Fibroblast of lung (primary cell): ENCODE measurements at places on chromosomes 2 and 18. TPM values are rescaled to one million over a fixed set of nuclear protein-coding genes. Genes with fewer than 3 reads are reported as not detected.

ADGRF3 gene
- under 0.01 TPM in 1 of 2 replicates, not detected in the other for total RNA-seq

IL1RN gene
- not detected in 2 replicates for total RNA-seq

CCL20 gene
- total RNA-seq, result not detected in 2 replicates

LHCGR gene
- not detected in 2 replicates for total RNA-seq

TDRD15 gene
- total RNA-seq, result not detected in 2 replicates

SLC8A1 gene
- 74.0 and 109 TPM in 2 replicates for total RNA-seq

CMPK2 gene
- total RNA-seq, result 0.26 and 0.33 TPM in 2 replicates

DYNAP gene
- total RNA-seq, result not detected in 2 replicates

DNA sequence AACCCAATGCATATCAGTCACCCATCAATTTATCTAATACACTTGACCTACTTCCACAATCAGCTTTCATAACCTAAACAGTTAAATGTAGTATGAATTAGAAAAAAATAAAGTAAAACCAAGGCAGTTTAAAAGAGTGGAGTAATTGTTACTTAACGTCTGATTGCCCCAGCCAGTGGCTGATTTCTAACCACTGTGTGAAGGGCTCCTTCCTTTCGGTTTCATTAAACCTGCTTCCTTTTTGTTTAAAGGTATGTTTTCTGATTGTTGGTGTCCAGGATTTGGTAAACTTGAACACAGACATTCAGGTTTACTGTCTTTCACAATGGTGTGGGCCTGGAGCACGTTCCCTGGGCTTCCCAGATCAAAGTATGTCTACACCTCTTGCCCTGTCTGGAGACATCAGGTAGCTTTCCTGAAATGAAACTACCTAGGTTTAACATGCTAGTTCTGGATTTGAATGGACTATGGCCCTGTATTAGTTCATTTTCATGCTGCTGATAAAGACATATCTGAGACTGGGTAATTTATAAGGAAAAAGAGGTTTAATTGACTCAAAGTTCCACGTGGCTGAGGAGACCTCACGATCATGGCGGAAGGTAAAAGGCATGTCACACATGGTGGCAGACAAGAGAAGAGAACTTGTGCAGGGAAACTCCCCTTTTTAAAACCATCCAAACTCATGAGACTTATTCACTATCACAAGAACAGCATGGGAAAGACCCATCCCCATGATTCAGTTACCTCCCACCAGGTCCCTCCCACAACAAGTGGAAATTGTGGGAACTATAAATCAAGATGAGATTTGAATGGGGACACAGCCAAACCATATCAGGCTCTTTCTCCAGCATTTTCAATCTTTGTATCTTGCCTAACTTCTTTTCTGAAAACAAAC, 605.2 kb upstream of the ID2 start:
- H3K4me1 ChIP-seq, result no peaks in the 10 kb centered on the region
- no peak for DNase-seq
- H3K27me3 ChIP-seq, result no peaks in the 10 kb centered on the region
- no peak overlapping the region for H3K4me3 ChIP-seq
- H3K27ac ChIP-seq, result no peak overlapping the region

DNA sequence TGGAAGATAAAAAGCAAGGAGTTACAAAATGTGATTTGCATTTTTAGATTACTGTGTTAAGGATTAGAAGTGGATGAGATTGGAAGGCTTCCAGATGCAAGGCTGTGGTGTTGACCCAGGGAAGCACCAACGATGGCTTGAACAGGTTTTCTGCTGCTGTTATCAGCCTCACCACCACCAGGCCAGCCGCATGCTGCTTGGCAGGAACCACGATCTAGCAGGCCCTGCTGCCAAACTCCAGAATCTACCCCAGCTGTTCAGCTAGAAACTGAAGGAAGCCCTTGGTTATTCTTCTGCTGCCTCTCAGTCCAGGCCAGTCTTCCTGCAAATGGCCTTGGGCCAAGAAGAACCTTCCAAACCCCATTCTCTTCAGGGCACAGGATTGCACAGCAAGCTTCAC, 133.9 kb downstream of the MTCL1 start:
- peak; percentile 76 for DNase-seq
- H3K4me1 ChIP-seq, result no peaks in the 10 kb centered on the region
- H3K4me3 ChIP-seq, result no peak overlapping the region
- H3K36me3 ChIP-seq, result no peaks in the 10 kb centered on the region

DNA sequence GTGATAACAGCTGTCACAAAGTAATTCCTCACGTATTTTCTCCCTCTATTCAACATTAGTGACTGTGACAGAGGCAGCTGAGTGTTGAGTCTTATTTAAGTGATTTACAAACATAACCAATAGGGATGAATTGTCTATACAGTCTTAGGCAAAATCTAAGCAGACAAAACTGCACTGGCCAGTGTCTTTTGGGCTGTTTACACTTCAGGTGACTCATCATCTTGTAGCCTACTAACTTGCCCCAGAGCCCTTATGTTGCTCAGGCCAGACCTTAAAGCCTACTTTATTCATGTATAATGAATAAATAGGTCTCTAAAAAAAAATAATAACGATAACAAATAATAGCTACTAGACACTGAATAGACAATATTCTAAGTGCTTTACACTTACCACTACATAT, 17.2 kb downstream of the THOC1 start:
- DNase-seq, result peak; percentile 32
- no peak overlapping the region for H3K27ac ChIP-seq
- H3K4me3 ChIP-seq, result no peak overlapping the region

DNA sequence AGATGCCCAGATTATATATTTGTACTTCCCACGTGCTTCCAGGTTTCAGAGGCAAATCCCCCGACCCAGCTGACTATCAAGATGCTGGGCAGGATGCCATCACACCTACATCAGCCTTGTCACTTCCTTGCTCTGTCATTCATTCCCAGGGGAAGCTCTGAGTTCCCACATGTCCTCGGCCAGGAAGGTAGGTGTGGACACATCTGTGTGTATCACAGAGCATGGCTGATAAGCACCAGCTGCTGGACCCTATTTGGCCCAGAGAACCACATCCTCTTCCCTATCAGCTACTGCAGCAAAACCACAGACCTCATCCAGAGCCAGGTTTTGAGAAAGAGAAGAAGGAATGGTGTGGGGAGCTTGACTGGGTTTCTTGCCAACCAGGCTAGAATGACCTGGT, 31.9 kb upstream of the ITGA6 start:
- H3K27me3 ChIP-seq, result peaks cover 4% of the 10 kb centered on the region
- H3K36me3 ChIP-seq, result no peaks in the 10 kb centered on the region
- H3K4me3 ChIP-seq, result no peak overlapping the region
- no peak for DNase-seq

DNA sequence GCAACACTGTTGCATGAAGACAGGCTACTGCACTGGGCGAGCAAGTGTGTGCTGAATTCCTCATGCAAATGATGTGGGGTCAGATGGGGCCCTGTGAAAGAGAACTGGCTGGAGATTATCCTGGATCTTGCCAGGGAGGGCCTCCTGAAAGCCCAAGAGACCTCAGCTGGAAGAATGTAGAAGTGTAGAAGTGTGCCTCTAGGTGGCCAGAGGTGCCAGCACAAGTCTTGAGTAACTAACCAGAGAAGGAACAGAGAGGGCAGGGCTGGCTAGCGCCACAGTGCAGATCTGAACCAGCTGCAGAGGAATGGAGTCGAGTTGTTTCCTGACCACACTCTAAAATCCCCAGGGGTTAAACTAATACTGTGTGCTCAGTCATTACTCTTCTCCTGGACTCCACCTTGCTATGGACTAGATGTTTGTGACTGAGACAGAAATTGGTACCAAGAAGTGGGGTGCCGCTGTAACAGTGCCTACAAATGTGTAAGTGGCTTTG, 399.3 kb downstream of the LRATD1 start:
- H3K36me3 ChIP-seq, result no peaks in the 10 kb centered on the region
- no peaks in the 10 kb centered on the region for H3K27me3 ChIP-seq
- no peak overlapping the region for H3K4me3 ChIP-seq
- no peaks in the 10 kb centered on the region for H3K4me1 ChIP-seq
- no peak overlapping the region for H3K27ac ChIP-seq

- H3K27me3 ChIP-seq, result no peaks in the 10 kb centered on the region
- H3K36me3 ChIP-seq, result no peaks in the 10 kb centered on the region
- H3K4me3 ChIP-seq, result no peak overlapping the region
- no peak overlapping the region for H3K27ac ChIP-seq
- no peak for DNase-seq
Measured at GRCh38 chr2:128689971-128690370, 371.3 kb upstream of the HS6ST1 start.

GRCh38 chr18:76771192-76771799, 51.1 kb upstream of the ZNF236 start:
- no peaks in the 10 kb centered on the region for H3K36me3 ChIP-seq
- no peaks in the 10 kb centered on the region for H3K27me3 ChIP-seq
- H3K4me1 ChIP-seq, result no peaks in the 10 kb centered on the region
- no peak overlapping the region for H3K4me3 ChIP-seq

GRCh38 chr18:32301976-32302743, 112.3 kb downstream of the MEP1B start:
- peak; percentile 94 for DNase-seq
- no peak overlapping the region for H3K27ac ChIP-seq
- H3K27me3 ChIP-seq, result no peaks in the 10 kb centered on the region
- H3K4me3 ChIP-seq, result no peak overlapping the region
- H3K36me3 ChIP-seq, result no peaks in the 10 kb centered on the region

- DNase-seq, result no peak
- no peaks in the 10 kb centered on the region for H3K36me3 ChIP-seq
- no peak overlapping the region for H3K4me3 ChIP-seq
- peaks cover 7% of the 10 kb centered on the region for H3K4me1 ChIP-seq
- no peak overlapping the region for H3K27ac ChIP-seq
Measured at GRCh38 chr2:45836740-45837139, 185.3 kb downstream of the PRKCE start.
